ENCODE measurements at places on chromosomes 6 and 20.

DNA sequence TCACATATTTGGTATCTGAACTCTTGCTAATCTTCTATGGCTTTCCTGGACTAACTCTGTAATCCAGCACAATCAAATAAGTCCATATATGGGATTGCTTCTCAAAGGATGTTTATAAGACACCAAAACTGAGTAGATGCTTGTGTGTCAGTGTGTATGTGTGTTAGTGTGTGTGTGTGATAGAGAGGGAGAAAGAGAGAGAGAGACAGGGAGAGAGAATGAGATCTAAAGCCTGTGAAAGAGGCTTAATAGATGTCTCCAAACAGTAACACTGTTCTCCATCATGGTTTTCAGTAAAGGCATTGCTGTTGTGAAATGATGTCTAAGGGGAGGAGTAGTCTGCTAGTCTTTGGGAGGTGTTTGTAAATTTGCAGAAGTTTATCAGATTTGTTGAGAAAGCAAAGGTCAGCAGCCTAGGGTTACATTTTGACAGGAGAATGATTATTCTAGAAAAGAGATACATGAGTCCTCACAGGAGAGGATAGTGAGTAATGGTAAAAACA lies 73.9 kb upstream of the MLIP start:
- H3K4me3 ChIP-seq = no peak overlapping the region
- no peak for DNase-seq
- no peak overlapping the region for H3K27ac ChIP-seq
- no peaks in the 10 kb centered on the region for H3K36me3 ChIP-seq

GRCh38 chr6:14826456-14826855 lies 419.4 kb upstream of the JARID2 start:
- no peaks in the 10 kb centered on the region for H3K27me3 ChIP-seq
- H3K4me1 ChIP-seq = no peaks in the 10 kb centered on the region
- no peak overlapping the region for H3K4me3 ChIP-seq
- H3K27ac ChIP-seq = no peak overlapping the region
- H3K36me3 ChIP-seq = no peaks in the 10 kb centered on the region

DNA sequence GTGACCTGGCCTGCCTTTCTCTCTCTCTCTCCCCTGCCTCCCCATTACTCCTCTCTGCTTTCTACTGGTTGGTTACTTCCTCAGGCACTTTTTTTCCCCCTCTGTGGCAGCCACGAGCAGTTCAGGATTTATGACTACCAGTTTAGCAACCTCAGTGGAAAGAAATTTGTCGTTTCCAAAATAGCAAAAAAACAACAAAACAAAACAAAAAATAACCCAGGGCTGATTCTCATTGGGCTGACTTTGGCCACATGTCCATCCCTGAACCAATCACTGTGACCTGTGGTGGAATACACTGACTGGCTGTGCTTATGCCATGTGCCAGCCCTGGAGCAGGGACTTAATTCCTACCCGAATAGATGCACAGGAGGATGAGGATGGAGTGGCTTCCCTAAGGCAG lies 137.4 kb downstream of the TFAP2C start:
- H3K4me1 ChIP-seq = no peaks in the 10 kb centered on the region
- no peaks in the 10 kb centered on the region for H3K36me3 ChIP-seq
- H3K4me3 ChIP-seq = no peak overlapping the region
- no peaks in the 10 kb centered on the region for H3K27me3 ChIP-seq
- no peak overlapping the region for H3K27ac ChIP-seq

DNA sequence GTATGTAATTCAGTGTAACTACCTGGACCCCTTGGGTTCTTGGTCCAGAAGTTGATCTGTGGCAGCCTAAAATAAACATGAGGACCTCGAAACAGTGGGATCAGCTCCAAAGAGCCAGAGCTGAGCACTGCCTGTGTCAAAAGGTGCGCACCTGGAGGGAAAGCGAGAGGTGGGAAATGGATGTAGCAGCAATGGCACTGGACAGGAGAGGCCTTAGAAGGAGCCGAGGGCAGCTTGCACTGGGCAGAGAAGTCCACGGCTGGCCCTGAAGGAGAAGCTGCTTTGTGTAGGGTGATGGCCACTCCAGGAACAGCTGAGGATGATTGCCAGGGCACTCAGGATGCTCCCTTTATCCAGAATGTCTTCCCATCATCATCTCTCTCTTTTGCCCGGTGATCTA lies 213.9 kb upstream of the SNX9 start:
- no peaks in the 10 kb centered on the region for H3K27me3 ChIP-seq
- H3K4me3 ChIP-seq = no peak overlapping the region
- no peaks in the 10 kb centered on the region for H3K36me3 ChIP-seq
- peaks cover 16% of the 10 kb centered on the region for H3K4me1 ChIP-seq
- no peak for DNase-seq

DNA sequence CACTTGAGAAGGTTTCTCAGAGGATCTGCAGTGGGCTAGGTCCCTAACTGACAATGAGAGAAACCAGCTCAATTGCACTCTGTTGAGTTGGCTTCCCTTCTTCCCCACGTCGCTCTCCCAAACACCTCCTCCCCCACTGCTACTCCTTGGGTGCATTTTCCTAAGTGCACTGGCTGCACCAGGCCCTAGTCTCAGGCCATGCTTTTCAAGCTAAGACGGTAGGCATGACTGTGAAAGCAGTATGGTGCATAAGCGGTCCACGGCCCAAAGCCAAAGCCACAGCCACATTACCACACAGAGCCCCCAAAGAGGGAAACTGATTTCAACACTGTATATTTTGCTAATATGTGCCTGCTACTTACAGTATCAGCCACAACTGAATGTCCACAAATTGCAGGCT lies 62.1 kb upstream of the RBM24 start:
- no peak for DNase-seq
- H3K4me3 ChIP-seq = no peak overlapping the region
- H3K36me3 ChIP-seq = no peaks in the 10 kb centered on the region
- H3K4me1 ChIP-seq = no peaks in the 10 kb centered on the region

- H3K4me3 ChIP-seq = peak overlapping the region; percentile 87
- DNase-seq = peak; percentile 86
- no peaks in the 10 kb centered on the region for H3K27me3 ChIP-seq
- H3K4me1 ChIP-seq = peaks cover 24% of the 10 kb centered on the region
Observed at GRCh38 chr6:27894839-27895762, 17.1 kb downstream of the OR2B2 start.

GRCh38 chr6:43005844-43006243 lies 7.9 kb downstream of the MEA1 start:
- H3K27me3 ChIP-seq = no peaks in the 10 kb centered on the region
- no peak overlapping the region for H3K4me3 ChIP-seq
- peaks cover 47% of the 10 kb centered on the region for H3K36me3 ChIP-seq

- H3K36me3 ChIP-seq = no peaks in the 10 kb centered on the region
- no peaks in the 10 kb centered on the region for H3K27me3 ChIP-seq
- no peak overlapping the region for H3K27ac ChIP-seq
- no peak overlapping the region for H3K4me3 ChIP-seq
- DNase-seq = peak; percentile 49
Observed at GRCh38 chr6:53811082-53811481, 16.3 kb downstream of the LRRC1 start.

DNA sequence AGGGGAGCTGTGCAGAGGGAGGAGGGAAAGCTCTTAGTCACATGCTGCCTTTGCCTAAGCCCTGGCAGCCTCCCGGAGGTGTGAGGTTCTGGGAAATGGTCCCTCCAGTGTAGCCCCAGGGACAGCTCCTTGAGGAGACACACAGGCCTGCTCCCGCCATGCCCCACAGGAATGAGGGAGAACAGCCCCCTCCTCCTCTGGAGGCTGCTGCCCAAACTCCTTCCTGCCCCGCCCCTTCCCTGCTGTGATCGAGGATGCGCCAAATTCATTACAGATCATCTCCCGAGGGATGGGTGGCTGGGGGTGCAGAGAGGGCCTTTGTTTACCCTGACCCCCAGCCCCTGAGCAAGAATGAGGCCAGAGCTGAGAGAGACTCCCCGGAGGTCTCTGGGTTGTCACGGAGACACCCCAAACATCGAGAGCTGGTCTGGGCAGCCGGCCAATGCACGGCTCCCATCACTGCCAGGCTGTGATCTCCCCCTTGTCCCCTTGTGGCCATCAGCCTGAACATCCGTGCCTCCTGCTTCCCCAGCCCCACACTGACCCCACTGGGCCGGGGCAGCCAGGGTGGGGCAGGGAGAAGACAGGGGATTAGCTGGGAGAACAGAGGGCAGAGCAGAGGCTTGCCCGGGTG lies 8.4 kb downstream of the CYP21A2 start:
- DNase-seq = peak; percentile 90
- no peak overlapping the region for H3K4me3 ChIP-seq
- no peak overlapping the region for H3K27ac ChIP-seq
- H3K36me3 ChIP-seq = no peaks in the 10 kb centered on the region
- H3K27me3 ChIP-seq = peaks cover 6% of the 10 kb centered on the region

DNA sequence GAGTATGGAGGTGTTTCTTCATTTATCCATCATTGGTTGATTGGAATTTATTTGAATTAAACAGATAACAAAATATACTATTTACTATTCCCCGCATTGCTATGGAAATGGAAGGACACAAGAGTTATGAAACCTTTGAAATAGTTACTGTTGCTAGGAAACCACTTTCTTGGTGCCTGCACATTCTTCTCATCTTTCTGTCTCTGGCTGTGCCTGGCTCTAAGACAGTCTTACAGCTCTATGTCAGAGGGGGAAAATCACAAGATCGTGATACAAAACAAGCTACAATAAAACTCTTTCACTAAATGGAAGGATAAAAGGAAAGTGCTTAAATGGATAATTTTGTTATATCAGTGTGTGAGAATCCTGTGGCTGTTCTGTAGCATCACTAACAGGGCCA lies 453.0 kb downstream of the LMBRD1 start:
- no peaks in the 10 kb centered on the region for H3K27me3 ChIP-seq
- H3K36me3 ChIP-seq = no peaks in the 10 kb centered on the region
- H3K27ac ChIP-seq = no peak overlapping the region

- H3K4me1 ChIP-seq = no peaks in the 10 kb centered on the region
- no peaks in the 10 kb centered on the region for H3K36me3 ChIP-seq
- H3K27me3 ChIP-seq = no peaks in the 10 kb centered on the region
- DNase-seq = no peak
Observed at GRCh38 chr6:133165235-133165634, 75.9 kb upstream of the EYA4 start.

- H3K4me3 ChIP-seq = no peak overlapping the region
- no peak for DNase-seq
- H3K4me1 ChIP-seq = no peaks in the 10 kb centered on the region
- no peaks in the 10 kb centered on the region for H3K27me3 ChIP-seq
Observed at GRCh38 chr20:10022625-10023024, 12.2 kb upstream of the ANKEF1 start.

- H3K4me3 ChIP-seq = no peak overlapping the region
- H3K36me3 ChIP-seq = no peaks in the 10 kb centered on the region
- no peaks in the 10 kb centered on the region for H3K4me1 ChIP-seq
- H3K27me3 ChIP-seq = no peaks in the 10 kb centered on the region
Observed at GRCh38 chr6:23655525-23655924, 470.5 kb upstream of the NRSN1 start.

- no peaks in the 10 kb centered on the region for H3K27me3 ChIP-seq
- no peak overlapping the region for H3K27ac ChIP-seq
- no peak overlapping the region for H3K4me3 ChIP-seq
- H3K4me1 ChIP-seq = peaks cover 25% of the 10 kb centered on the region
- H3K36me3 ChIP-seq = no peaks in the 10 kb centered on the region
- DNase-seq = no peak
Observed at GRCh38 chr6:2108700-2109306, 136.6 kb downstream of the GMDS start.

DNA sequence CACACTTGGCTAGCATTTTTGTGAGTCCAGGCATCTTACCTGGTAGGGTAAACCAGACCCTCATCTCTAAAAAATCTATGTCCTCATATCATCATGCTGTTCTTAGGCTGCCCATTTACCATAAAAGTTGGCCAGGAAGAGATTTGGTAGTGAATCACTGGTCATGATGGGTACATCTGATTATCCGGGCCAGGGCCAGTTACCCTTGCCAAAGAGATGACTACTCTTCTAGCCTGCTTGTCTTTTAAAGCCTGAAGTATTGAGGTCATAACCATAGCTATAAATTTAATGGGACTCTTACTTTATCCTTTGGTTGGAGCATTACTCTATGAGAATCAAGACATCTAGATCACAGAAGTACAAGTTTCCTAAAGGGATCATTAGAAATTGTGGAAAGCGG lies 276.8 kb downstream of the TENT5A start:
- no peaks in the 10 kb centered on the region for H3K36me3 ChIP-seq
- no peaks in the 10 kb centered on the region for H3K27me3 ChIP-seq
- DNase-seq = no peak
- no peak overlapping the region for H3K4me3 ChIP-seq
- H3K4me1 ChIP-seq = peaks cover 9% of the 10 kb centered on the region

- H3K4me3 ChIP-seq = peak overlapping the region; percentile 92
- no peaks in the 10 kb centered on the region for H3K27me3 ChIP-seq
- DNase-seq = peak; percentile 99
- no peak overlapping the region for H3K27ac ChIP-seq
Observed at GRCh38 chr6:167826230-167826895, 348 bp upstream of the AFDN start.

DNA sequence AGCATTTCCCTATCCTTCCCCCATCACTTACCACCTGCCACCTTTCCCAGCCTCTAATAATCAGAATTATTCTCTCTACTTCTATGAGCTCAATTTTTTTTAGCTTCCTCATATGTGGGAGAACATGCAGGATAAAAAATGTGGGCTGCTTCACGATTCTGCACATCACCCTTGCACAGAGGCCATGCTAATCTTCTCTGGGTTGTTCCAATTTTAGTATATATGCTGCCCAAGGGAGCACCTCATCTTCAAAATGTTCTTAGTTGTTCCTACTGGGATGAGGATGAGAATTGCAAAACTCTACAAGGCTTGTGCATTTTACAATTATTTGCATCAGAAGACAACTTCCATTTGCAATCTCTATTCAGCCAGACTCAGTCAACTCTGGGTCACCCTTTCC lies 58.1 kb downstream of the LAMA4 start:
- DNase-seq = no peak
- peaks cover 80% of the 10 kb centered on the region for H3K36me3 ChIP-seq
- H3K27ac ChIP-seq = no peak overlapping the region
- H3K27me3 ChIP-seq = no peaks in the 10 kb centered on the region
- H3K4me3 ChIP-seq = no peak overlapping the region
- no peaks in the 10 kb centered on the region for H3K4me1 ChIP-seq

DNA sequence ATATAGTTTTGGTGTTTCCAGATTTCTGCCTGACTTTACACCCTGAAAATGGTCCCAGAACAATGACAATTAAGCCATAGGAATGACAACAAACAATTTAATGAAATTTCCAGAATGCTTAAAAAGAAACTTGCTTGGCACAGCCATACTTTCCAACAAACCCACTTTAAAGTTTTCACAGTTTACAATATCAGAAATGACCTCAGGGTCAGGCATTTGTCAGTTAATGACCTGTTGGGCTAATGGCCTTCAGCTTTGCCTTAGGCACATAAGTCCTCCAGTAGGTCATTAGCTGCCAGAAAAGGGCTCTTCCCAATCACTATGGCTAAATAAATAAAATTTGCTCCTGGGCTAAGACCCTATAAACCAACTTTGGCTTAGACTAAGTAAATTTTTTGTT lies 144.6 kb upstream of the BEND3 start:
- no peaks in the 10 kb centered on the region for H3K27me3 ChIP-seq
- H3K36me3 ChIP-seq = no peaks in the 10 kb centered on the region
- DNase-seq = no peak
- H3K4me1 ChIP-seq = no peaks in the 10 kb centered on the region
- no peak overlapping the region for H3K27ac ChIP-seq
- no peak overlapping the region for H3K4me3 ChIP-seq

- no peak overlapping the region for H3K27ac ChIP-seq
Observed at GRCh38 chr6:15507746-15508145, 155.1 kb downstream of the DTNBP1 start.

GRCh38 chr6:88562353-88563276 lies 396.5 kb upstream of the CNR1 start:
- DNase-seq = no peak
- H3K27me3 ChIP-seq = no peaks in the 10 kb centered on the region
- H3K4me1 ChIP-seq = no peaks in the 10 kb centered on the region
- no peak overlapping the region for H3K27ac ChIP-seq
- no peak overlapping the region for H3K4me3 ChIP-seq

Data from osteoblast (primary cell).